K562 (cell line): ENCODE measurements at places on chromosomes 1 and 21. TPM values are rescaled to one million over a fixed set of nuclear protein-coding genes. Genes with fewer than 3 reads are reported as not detected.

Gene S100A2
- 0.40 and 1.3 TPM in 2 replicates for total RNA-seq

- no peak for DNase-seq
These were observed 294.2 kb downstream of the GPATCH2 start for GRCh38 chr1:217336724-217337123.

DNA sequence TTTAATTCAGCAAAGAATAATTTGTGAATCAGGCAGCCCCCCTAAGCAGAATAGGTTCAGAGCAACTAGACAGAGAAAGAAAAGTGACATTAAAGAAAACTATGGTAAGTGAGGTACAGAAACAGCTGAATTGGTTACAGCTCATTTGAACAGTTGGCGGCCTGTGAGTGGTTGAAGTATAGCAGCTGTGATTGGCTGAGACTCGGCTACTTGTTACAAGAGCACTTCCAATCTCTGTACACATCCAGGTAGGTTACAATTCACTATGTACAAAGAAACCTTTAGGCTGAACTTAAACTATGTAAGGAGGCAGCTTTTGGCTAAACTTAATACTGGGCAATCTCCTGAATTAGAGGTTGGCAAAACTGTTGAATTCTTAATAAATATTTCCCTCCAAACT lies 171.1 kb upstream of the LHX8 start:
- DNase-seq = no peak

GRCh38 chr1:75732703-75733102 lies 8.2 kb downstream of the ACADM start:
- no peak for DNase-seq

Gene CRB1
- total RNA-seq = 0.07 TPM in 1 of 2 replicates, not detected in the other

GRCh38 chr1:22807340-22807739 lies 96.7 kb downstream of the EPHB2 start:
- no peak for DNase-seq

GRCh38 chr1:206532368-206532767 lies 25.0 kb downstream of the RASSF5 start:
- DNase-seq = no peak

Gene SLC22A15
- total RNA-seq = 2.4 and 2.7 TPM in 2 replicates

DNA sequence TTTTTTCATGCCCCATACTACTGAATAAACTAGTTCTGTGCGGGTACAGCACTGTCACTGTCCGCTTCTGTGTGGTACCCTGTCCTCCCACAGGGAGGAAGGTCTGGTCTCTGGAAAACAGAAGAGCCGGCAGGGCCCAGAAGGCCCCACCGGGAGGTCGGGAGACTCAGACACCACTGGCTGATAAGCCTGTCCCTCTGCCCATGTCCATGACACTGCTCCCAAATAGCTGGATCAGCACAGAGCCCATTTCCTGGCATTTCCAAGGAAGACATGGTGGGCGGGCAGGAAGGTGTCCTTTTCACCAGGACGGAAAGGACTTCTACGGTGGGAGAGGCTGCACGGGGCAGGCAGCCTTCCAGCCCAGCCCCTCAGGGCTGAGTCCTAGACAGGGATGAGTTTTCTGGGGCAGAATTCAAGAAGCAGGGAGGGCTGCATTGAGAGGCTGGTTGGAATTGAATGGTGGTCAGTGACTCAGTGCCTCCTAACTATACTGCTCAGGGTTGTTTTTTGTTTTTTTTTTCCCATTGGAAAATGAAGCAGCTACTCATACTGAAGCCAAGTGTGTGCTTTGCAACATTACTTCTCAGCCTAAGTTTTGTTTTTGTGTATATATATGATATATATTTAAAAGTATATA lies 7.1 kb downstream of the PSRC1 start:
- peak; percentile 66 for DNase-seq

Gene ADAMTS4
- 1.5 and 3.7 TPM in 2 replicates for total RNA-seq

GRCh38 chr1:27935721-27936120 lies 921 bp downstream of the SMPDL3B start:
- no peak for DNase-seq

DNA sequence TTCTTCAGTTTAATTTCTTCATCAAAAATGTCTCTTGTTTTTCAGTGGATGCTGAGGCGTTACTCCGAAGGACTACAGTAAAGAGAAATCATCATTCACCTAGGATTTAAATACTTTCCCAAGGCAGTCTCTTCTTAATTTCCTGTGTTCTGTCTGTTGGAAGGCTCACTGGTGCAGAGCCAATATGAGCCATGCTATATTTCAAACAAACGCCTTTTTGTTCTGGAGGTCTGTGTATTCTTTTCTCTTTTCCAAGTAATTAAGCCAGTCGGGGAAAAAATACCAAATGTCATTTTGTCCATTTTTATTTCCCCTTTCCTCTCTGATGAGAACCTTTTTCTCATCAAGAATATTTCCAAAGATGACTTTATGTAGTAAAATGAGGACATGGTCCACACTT lies 206.5 kb downstream of the RWDD3 start:
- DNase-seq = no peak

DNA sequence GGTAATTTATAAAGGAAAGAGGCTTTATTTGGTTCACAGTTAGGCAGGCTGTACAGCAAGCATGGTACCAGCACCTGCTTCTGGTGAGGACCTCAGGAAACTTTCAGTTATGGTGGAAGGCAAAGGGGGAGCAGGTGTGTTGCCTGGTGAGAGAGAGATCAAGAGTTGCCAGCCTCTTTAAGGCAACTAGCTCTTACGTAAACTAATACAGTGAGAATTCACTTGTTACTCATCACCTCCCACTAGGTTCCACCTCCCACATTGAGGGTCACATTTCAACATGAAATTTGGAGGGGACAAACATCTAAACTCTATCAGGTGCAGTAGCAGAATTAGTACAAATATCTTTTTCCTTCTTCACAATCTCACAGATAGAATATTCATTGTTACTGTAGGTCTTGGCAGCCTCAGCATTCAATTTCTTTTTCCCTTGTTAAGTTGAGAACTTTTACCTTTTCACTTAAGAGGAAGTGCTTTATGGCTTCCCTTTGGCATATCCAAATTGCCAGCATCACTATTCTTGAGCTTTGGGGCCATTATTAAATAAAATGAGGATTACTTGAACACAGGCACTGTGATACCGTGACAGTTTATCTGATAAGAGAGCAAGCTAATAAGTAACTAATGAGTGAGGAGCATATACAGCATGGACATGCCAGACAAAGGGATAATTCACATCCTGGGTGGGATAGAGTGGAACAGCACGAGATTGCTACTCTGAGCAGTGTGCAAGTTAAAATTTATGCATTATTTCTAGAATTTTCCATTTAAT lies 48.4 kb downstream of the MAGI3 start:
- DNase-seq = no peak

- peak; percentile 25 for DNase-seq
These were observed 53.1 kb upstream of the ZNF648 start for GRCh38 chr1:182114627-182115023.

DNA sequence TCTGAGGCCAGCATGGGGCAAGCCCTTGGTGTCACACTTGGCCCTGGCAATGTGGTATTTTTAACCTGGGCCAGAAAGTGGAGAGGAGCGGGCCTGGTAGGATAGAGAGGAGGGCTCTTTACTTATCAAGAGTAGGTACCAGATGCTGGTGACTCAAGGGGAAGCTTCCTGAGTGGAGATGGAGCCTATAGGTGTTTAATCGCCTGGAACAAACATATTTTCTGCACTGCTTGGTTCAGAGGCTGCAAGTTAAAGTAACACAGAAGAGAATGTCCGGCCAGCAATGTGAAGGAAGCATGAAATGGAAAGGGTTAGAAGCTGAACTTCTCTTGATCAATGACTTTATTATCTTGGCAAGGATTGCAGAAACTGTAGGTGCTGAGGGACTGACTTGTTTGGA lies 74.3 kb downstream of the DDR2 start:
- no peak for DNase-seq

GRCh38 chr1:39409055-39409816 lies 82.2 kb upstream of the BMP8A start:
- DNase-seq = no peak

Gene CACNA1S
- not detected in 2 replicates for total RNA-seq

DNA sequence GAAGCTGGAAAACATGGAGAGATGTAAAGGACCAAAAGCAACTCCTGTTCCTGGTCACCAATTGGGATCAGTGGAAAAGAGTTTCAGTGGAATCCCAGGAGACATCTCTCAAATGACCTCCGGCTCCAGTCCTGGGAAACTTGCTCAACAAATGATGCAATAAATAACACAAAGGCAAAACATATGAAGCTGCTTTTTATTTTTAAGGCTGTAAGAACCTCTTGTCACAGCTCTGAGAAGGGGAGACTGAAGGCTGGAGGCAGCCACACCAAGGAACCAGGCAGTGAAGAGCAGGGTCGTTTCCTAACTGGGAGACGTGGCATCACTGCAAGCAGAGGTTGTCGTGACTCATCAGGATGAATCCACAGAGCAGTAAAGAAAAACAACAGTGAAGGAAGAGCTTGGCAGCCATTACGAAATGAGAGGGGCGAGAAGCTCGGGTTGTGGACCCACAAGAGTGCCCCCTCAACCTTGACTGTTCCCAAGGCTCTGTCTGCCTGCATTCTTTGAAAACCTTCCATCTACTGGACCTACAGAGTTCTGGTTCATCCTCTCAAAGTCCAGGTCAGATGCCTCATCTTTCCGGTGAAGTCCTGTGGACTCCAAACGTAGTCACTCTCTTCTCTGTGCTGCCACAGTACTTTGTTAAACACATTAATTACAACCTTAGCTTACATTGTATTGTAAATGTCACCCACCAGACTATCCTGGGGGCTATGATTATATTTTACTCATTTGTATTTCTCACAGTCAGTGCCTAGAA lies 32.1 kb downstream of the JAK1 start:
- no peak for DNase-seq

GRCh38 chr1:227191607-227192006 lies 126.7 kb downstream of the CDC42BPA start:
- DNase-seq = no peak

Gene B3GALT5
- total RNA-seq = 0.02 and 0.09 TPM in 2 replicates

DNA sequence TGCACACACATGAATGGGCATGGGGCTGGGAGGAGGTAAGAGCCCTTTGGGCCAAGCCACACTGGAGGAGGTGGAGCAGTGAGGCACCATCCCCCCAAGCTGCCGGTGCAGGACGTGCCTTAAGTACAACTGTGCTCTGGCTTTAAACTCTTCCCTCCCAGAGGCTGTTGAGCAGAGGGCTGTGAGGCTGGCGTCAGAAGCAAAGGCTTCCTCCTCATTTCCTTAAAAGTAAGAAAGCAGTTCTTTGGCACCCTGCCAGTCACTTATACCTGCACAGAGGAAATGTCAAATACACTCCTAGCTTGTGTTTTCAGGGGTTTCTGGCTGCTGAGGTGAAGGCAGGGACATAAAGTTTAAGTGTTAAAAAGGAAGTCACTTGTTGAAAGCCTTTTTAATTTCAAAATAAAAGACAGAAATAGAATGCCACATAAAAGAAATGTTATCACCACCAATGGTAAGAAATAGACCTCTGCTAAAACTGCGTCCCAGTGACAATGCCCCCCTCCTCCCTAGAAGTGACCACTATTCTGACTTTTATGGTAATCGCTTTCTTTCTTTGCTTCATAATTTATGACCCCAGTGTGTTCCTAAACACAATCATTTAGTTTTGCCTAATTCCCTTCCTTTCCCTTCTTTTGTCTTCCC lies 33.0 kb downstream of the LAMC2 start:
- DNase-seq = no peak

Gene CYP4B1
- 0.56 and 0.69 TPM in 2 replicates for total RNA-seq

Gene TSPAN2
- total RNA-seq = not detected in 2 replicates

Gene B3GALT2
- 0.07 TPM in 1 of 2 replicates, not detected in the other for total RNA-seq

- peak; percentile 92 for DNase-seq
These were observed 3.3 kb upstream of the C2CD2 start for GRCh38 chr21:41956926-41957729.

GRCh38 chr1:85027242-85027983 lies 20.9 kb downstream of the MCOLN3 start:
- DNase-seq = no peak

DNA sequence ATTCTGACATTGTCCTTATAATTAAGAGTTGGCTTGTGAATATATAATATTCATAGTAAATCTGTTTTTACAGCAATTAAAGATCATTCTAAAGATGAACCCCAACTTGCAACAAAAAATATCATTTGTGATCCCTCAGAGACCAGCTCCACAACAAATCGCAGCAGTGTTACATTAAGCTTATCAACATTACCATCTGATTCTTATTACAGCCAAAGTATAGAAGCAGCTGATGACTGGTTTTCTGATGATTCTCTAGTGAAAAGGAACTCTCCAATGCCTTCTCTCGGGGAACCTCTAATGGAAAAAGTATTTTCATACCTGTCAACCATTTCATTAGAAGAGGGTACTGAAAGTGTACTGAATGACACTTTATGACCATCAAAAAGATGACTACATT lies 45.4 kb downstream of the C1orf185 start:
- no peak for DNase-seq

DNA sequence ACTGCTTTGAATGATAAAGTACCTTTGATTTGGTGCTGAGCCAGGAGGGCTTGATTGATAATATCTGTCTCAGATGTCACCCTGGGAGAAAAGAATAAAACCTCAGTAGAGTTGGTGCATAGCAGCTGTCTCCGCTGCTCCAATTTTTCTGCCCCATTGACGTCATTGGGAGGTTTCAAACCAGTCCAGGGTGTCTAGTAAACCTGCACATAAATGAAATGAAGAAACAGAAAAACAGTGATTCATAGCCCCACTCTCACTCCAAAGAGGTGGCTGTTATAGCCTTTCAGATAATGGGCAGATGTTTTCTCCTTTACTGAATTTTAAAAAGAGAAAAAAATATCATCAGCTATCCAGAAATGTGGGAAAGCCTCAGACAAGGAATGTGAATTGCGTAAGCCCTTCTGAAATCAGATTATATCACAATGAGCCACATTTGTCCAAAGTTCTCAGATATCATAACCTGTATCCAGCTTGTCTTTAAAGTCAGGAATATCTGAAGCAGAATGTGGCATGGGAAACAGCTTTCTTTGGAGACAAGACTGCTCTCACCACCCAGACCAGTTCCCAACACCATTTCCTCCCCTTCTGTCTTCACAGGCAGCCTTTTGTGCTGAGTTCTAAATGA lies 351.3 kb upstream of the SGIP1 start:
- DNase-seq = no peak

DNA sequence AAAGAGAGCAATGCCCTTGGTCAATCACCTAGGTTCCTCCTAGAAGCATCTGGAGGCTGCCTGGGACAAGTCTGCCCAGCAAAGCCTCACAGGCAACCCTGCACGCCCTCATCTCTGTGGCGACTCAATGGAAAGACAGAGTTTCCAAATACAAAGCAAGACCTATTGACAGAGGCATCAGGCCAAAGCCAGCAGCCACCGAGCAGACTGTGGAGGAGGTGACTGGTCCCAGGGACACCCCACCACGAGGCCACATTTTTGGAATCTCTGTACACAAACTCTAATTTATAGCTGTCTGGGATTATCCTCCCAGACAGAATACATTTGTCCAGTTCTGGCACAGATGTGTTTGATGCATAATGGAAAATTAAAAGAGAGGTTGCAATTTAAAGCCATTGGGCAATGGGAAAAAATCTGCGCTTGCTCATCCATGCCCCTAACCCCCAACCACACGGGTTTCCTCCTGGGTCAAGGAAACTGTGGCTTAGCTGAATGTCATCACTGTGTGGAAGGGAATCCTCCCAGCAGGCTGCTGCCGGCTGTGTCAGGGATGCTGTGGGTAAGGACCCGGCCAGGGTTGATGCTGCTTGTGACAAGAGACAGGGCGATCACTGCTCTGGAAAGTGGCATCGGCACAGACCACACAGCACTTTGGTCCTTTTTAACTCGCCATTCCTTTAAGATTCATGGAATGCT lies 14.3 kb downstream of the TSPAN2 start:
- no peak for DNase-seq

Gene PGLYRP4
- total RNA-seq = 0.13 and 0.22 TPM in 2 replicates

- no peak for DNase-seq
These were observed 57.6 kb downstream of the OLFML2B start for GRCh38 chr1:161966067-161966466.
